ENCODE measurements at places on chromosomes 5 and 9.

GRCh38 chr5:169778622-169779596 is 141.8 kb downstream of the DOCK2 start:
- no peak for DNase-seq

- DNase-seq, result no peak
These were observed 136.0 kb downstream of the GDNF start for GRCh38 chr5:37703841-37704241.

DNA sequence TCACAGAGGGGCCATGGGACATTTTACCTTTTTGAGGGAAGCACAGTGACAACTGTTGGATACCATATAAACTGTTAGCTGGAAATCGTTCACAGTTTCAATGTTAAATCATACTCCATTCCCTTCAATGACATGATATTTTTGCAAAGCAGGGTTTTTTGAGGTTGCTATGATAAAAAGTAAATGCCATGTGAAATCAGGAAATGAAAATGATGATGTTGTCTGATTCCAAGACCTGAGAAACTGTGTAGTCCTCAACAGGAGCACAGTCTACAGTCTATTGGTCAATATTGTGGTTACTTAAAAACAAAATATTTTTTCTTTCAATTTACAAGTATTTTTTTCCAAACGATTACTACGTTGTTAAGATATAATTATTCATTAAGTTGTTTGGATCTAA is 24.0 kb upstream of the ADAM19 start:
- DNase-seq, result no peak

- no peak for DNase-seq
These were observed 88.2 kb downstream of the AMBP start for GRCh38 chr9:113989714-113990569.

DNA sequence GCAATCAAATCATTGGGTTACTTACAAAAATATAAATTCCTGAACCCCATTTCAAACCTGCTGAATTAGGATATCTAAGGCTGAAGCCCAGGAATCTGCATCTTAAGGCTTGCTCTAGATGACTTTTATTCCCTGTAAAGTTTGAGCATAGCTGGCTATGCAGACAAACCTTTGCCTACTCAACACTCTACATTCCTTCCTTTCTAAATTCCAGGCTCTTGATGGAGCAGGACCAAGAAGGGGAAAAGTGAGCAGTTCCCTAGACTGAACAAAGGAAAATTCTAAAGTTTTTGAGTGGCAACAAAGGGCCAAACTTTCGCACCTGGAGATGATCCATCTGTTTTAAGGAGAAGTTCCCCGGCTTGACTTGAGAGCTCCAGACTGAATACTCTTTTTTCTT is 9.8 kb upstream of the ADRA1B start:
- no peak for DNase-seq

DNA sequence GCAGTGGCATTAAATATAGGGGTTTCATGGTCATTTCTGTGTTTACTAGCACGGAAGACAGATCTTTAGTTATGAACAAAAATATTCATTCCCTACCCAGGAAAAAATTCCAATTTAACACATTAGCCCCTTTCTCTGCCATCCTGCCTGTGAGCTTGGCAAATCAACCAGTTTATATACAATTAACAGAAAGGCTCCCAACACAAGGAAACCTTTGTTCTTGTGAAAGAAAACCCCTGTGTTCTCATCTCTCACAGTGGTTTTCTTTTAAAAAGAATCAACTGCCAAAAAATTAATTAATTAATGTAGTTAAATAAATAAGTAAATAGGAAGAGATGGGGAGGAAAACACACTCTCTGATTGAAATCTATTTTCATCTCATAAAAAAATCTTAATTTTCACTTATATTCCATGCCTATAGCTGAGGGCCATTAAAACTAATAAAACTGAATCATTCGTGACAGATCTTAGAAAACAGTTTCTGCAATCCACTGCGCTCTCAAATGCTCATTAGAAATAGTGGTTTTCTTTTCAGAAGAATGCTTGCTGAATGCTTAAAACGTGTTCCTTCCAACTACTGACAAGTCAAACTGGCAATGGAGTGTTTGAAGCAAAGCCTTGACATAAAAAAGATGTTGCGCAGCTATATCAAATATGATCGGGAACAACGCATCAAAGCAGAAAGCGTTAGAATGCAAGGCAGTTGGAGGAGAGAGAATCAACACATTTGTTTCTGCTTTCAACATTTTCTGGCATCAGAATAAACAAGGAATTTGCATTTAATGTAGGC is 387.7 kb downstream of the TLR4 start:
- no peak for DNase-seq

GRCh38 chr5:111453295-111453694 is 59.0 kb downstream of the STARD4 start:
- DNase-seq, result no peak

DNA sequence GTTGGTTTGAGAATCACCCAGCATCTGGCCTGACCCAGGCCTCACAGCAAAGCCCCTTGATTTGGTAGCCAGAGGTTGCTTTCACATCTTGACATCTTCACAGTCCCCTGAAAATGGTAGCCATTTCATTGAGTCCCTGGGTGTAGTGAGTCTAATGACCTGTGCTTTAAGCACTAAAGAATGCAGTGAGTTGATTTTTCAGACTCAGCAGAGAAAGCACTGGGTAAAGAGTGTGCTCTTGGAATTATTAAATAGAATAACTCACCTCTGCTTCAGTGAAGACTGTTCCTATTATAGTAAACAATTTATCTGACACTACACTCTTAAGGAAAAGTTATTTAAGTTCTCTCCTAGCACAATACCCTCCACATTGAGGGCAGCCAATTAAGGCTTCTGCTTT is 56.2 kb downstream of the PTCD2 start:
- DNase-seq, result no peak

- no peak for DNase-seq
These were observed 242.9 kb downstream of the CSNK1G3 start for GRCh38 chr5:123754908-123755307.

Data from NCI-H187 treated with DMSO at 0.1 percent for 48 hours (cell line).